NAMALWA (cell line): ENCODE measurements at places on chromosomes 3 and 15.
A peak's percentile ranks its signal among the peaks of the same experiment; 100 is the strongest.

DNA sequence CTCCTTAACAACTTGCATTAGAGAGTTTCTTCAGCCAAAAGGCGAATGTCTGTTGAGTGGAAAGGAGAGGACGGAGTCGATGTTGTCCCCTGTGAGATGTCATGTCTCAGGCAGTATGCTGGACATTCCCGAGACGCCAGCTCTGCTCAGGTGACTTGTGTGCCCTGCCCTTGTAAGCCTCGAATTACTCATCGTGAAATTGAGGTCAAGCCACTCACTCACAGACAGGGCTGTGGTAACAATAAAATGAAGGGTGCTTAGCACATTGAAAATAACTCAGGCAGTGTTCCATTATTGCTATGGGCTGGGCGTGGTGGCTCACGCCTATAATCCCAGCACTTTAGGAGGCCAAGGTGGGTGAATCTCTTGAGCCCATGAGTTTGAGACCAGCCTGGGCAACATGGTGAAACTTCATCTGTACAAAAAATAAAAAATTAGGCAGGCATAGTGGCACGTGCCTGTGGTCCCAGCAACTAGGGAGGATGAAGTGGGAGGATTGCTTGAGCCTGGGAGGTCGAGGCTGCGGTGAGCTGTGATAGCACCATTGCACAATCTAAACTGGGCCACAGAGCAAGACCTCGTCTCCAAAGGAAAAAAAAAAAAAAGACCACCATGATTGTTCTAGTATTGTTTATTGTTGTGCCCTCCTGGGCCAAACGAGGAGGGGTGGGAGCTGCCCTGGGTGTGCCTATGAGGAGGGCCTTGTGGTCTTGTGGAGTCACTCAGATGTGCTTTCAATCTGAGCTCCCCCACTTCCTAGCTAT, 214.4 kb downstream of the THSD4 start:
- no peak for DNase-seq

DNA sequence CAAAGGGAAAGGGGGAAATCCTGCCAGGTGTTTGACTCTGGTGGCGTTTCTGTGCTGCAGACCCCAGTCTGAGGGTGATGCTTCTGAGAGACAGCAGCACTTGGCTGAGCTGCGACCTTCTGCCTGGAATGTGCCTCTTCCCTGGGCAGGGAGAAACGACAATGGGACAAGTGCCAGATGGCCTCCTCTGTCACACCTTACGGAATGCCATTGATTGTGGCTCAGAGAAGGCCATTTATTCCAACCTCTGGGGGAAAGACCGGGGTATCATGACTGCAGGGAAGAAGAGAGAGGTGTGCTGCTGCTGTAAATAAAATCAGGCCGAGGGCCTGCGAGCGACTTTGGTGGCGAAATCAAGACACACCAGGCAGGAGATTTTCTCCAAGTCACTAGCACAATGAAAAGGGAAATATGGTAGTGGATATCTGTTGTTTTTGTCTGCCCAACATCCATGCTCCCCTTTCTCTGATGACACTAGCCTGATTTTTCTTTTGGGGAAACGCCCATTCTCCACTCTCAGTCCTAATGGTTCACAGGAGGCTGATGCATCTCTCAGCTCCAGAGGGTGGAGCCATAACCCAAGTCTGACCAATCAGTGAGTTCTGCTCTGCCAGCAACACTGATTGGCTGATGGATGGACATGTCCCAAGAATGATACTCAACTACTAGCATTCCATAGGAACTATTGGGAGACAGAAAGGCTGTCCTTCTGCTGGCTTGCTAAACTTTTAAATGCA, 336.1 kb downstream of the FOXP1 start:
- peak; percentile 2 for DNase-seq

- DNase-seq = no peak
Observed at GRCh38 chr15:80531796-80532195, 127.6 kb downstream of the ARNT2 start.

GRCh38 chr3:10602769-10603768, 97.7 kb upstream of the ATP2B2 start:
- DNase-seq = peak; percentile 6

- no peak for DNase-seq
Observed at GRCh38 chr15:88440021-88440420, 27.2 kb downstream of the MRPL46 start.

- DNase-seq = no peak
Observed at GRCh38 chr3:43948013-43948412, 257.3 kb downstream of the ABHD5 start.

- DNase-seq = peak; percentile 14
Observed at GRCh38 chr15:58608129-58608590, 141.3 kb downstream of the ADAM10 start.

GRCh38 chr3:39282057-39282456, 2.2 kb upstream of the CX3CR1 start:
- no peak for DNase-seq

GRCh38 chr15:46751303-46751702, 966.0 kb upstream of the SEMA6D start:
- DNase-seq = no peak

DNA sequence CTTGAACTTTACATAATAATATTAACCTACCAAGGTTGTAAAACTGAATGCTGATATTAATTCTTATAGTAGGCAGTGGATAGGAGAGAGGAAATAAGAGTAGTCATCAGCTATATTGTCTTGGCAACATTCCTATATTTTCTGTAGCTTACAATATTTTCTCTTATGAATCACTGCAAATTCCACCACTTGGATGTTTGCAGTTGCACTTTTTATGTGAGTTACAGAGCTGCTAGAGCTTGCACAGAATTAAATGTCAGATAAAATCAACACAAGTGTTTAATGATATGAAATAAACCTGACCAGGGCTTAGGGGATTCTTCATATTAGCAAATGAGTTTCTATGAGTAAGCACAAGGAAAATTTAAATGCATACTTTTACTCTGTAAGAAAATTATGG, 1710.1 kb downstream of the SI start:
- DNase-seq = no peak

DNA sequence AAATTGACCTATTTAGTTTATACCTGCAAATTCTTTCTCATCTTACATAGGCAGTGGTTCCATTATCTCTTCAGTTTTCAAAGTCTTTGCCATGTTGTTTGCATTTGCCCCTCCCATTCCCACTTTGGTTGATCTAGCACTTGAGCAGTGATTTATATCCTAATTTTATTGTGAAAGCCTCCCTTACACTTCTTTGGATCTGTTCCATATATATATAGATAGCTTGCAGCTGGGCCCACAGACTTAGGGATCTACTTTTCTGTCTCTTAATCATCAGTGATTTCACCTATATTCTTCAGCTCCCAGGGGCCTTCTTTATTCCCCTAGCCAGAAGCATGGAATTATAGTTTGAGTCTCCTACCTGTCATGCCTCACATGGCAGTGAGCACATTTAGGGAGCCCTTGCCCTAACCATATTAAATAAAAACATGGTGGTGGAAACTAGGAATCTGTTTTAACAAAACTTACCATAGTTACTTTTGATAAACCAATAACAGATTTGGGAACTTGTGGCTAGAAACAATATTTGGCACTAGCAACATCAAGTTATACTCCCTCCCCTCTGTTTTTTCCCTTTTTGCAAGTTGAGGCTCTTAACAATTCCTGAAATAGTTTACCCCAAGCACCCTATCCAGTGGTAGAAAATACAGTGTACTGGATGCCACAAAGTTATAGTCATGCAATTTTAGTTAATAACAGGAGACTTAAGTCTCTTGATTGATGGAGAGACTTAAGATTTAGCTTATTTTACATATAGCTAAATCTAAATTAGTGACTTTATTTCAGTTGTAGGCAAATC, 41.7 kb downstream of the ARIH1 start:
- DNase-seq = no peak

- no peak for DNase-seq
Observed at GRCh38 chr15:80967991-80968510, 21.6 kb downstream of the MESD start.

DNA sequence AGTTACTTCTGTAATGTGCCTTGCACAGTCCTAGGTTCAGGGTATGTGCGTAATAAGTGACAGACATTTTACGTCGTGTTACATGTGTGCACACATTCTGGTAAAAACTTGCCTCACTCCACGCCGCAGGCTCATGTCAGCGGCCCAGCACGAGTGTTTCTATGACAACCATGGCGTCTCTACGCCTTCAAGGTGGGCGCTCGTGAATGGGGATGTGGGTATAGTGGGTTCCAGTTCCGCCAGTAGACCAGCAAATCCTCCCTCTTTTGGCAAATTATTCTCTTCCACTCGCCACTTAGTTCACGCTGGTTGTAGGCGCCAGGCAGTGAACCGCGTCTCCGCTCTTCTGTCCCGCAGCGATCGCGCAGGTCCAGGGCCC, 40.3 kb downstream of the CHST14 start:
- no peak for DNase-seq

DNA sequence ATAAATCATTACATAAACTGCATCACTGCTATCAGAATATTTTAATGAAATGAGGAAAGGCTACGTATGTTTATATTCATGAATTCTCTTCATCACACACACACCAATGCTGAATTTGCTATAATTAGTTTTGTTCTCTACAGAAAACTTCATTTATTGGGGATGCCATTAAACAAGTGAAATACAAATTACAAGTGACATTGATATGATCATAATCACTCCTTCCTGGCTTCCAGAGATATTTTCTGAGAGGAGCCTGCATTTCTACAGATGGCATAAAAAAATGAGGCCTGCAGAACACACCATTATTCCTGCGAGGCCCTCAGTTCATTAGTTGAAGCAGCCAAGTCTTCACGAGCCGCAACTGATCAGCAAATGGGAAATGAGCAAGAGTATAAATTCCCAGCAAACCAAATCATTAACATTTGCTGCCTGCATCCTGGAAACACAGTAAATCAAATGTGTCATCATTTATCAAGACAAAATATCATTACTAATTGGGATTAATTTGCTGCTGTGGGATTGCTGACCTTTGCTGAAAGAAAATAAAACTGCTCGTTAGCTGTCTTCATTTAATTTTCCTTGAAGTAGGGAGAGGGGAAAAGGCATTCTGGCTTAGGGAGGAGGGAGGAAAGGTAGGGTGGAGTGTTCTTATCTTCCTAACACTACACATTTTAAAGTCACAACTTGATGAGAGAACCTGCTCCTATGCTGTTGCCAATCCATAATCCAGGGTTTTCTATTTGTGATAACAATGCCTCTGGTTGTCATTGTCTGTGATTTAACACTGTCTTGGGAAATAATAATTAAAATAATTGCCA, 921.9 kb downstream of the SQOR start:
- no peak for DNase-seq

DNA sequence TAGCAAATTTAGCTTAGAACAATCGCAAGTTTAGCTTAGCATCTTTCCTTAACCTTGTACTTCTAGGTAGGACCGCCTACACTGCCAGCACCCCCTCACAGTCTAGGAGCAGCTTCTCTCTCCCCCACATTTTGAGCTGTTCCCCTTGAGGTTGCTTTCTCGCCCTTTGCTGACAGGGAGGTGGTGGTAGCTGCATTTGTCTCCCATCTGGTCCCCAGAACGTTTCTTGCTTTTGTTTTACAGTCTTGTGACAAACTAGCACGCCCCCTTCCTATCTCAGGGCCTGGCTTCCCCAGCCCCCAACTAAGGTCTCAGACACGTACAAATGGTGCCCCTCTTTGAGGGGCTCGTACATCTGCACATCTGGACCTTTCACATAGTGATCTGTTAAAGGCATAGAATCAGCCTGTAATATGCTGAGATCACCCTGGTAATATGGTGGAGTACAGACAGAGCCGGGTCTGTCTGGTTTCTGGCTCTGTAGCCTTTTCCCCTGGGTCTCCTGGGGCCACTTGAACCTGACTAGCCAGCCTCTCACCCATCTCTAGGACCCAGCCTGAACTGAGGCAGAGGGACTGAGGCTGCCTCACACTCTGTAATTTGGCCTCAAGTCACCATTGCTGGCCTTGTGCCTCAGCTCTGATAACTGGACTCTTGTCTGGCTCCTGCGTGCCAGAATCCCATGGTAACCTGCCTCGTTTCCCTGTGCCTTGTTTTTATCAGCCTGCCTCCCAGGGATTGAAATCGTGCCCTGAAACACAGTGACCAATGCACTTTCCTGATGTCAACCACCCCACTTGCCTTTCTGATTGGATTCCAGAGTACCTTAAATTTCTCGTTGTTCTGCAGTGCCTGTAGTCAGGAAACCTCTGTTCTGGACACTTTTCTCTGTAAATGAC, 27.7 kb downstream of the CRTC3 start:
- peak; percentile 15 for DNase-seq

- DNase-seq = peak; percentile 4
Observed at GRCh38 chr3:107884719-107885460, 205.9 kb downstream of the CD47 start.

GRCh38 chr15:60760646-60761504, 281.9 kb upstream of the ICE2 start:
- DNase-seq = no peak

DNA sequence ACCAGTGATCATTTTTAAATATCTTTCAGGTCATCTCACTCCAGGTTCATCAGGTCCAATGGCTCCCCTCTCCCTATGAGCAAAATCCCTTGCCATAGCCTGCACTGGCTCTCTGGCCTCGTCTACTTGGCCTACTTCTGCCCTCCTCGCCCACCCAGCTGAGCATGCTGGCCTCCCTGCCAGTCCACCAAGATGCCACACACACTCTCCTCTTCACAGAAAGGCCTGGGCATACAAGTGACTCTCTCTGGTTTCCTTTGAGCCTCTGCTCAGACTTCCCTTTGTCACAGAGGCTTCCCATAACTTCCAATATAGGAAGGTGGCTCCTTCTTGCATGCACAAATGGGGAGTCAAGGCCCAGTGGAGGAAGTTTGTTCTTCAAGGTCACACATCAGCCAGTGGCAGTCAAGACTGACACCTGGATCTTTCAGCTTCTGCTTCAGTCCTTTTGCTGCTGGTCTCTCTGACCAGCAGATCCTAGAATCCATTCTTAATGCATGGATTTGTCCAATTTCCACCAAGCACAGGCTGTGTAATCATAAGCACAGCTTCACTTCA, 223.2 kb upstream of the HES1 start:
- DNase-seq = no peak

- no peak for DNase-seq
Observed at GRCh38 chr3:67386451-67386850, 268.0 kb downstream of the SUCLG2 start.

GRCh38 chr3:152927131-152927530, 92.2 kb downstream of the P2RY1 start:
- no peak for DNase-seq

DNA sequence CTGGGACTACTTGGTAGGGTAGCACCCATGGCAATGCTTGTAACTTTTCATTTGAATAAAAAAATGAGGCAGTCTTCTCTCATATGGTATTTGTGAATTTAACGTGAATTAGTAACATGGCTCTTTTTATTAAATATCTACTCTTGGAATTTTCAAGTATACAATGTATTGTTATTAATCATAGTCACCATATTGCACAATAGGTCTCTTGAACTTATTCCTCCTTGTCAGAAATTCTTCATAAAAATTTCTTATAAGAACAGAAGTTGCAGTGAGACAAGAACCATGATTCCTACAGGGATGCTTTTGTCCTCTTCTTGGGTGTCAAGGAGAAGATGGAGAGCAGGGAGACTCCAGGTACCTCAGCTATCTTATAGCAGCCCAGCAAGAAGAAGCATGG, 203.8 kb upstream of the FEZF2 start:
- DNase-seq = no peak

GRCh38 chr15:38652998-38653397, 88.4 kb upstream of the RASGRP1 start:
- DNase-seq = peak; percentile 29

- no peak for DNase-seq
Observed at GRCh38 chr15:74006774-74007639, 12.5 kb downstream of the PML start.

- no peak for DNase-seq
Observed at GRCh38 chr3:169242708-169243513, 420.6 kb downstream of the MECOM start.
